ENCODE measurements at places on chromosomes 7 and 10. TPM values are rescaled to one million over a fixed set of nuclear protein-coding genes. Genes with fewer than 3 reads are reported as not detected.

MYO1G gene
- 0.56 TPM for polyA plus RNA-seq

TNS3 gene
- polyA plus RNA-seq, result 88.2 TPM

SHTN1 gene
- 110 TPM for polyA plus RNA-seq

SPDYE11 gene
- polyA plus RNA-seq, result 0.36 TPM

RET gene
- polyA plus RNA-seq, result 40.3 TPM

PHF14 gene
- polyA plus RNA-seq, result 69.9 TPM

MMRN2 gene
- 13.5 TPM for polyA plus RNA-seq

PRTFDC1 gene
- polyA plus RNA-seq, result 45.4 TPM

VCL gene
- 47.8 TPM for polyA plus RNA-seq

ZKSCAN1 gene
- polyA plus RNA-seq, result 53.4 TPM

CCDC136 gene
- 193 TPM for polyA plus RNA-seq

AFAP1L2 gene
- 61.5 TPM for polyA plus RNA-seq

RBP4 gene
- 8.6 TPM for polyA plus RNA-seq

AKR1C3 gene
- polyA plus RNA-seq, result 1.5 TPM

STARD3NL gene
- 111 TPM for polyA plus RNA-seq

LRIT1 gene
- not detected for polyA plus RNA-seq

CALCR gene
- polyA plus RNA-seq, result 1.1 TPM

C7orf57 gene
- 4.5 TPM for polyA plus RNA-seq

GNAT3 gene
- polyA plus RNA-seq, result not detected

AEBP1 gene
- polyA plus RNA-seq, result 83.2 TPM

RBM20 gene
- 2.2 TPM for polyA plus RNA-seq

PKD2L1 gene
- 0.41 TPM for polyA plus RNA-seq

PRSS37 gene
- polyA plus RNA-seq, result 0.45 TPM

CEP55 gene
- polyA plus RNA-seq, result 6.0 TPM

EPHB6 gene
- polyA plus RNA-seq, result 54.6 TPM

PLCE1 gene
- 20.0 TPM for polyA plus RNA-seq

ATRNL1 gene
- polyA plus RNA-seq, result 11.7 TPM

C10orf53 gene
- not detected for polyA plus RNA-seq

ANLN gene
- 12.4 TPM for polyA plus RNA-seq

IDI2 gene
- 0.12 TPM for polyA plus RNA-seq

CNPY1 gene
- polyA plus RNA-seq, result not detected

UNC5B gene
- 23.8 TPM for polyA plus RNA-seq

All from spinal cord (tissue), 10 donors.